ENCODE measurements at places on chromosomes 2 and 18. TPM values are rescaled to one million over a fixed set of nuclear protein-coding genes. Genes with fewer than 3 reads are reported as not detected.
A peak's percentile ranks its signal among the peaks of the same experiment; 100 is the strongest.

Gene PID1
- 5.6 TPM for polyA plus RNA-seq

Gene SULT1C4
- polyA plus RNA-seq, result 48.5 TPM

- no peak for DNase-seq
These were observed 198.6 kb upstream of the EPAS1 start for GRCh38 chr2:46098621-46099062.

DNA sequence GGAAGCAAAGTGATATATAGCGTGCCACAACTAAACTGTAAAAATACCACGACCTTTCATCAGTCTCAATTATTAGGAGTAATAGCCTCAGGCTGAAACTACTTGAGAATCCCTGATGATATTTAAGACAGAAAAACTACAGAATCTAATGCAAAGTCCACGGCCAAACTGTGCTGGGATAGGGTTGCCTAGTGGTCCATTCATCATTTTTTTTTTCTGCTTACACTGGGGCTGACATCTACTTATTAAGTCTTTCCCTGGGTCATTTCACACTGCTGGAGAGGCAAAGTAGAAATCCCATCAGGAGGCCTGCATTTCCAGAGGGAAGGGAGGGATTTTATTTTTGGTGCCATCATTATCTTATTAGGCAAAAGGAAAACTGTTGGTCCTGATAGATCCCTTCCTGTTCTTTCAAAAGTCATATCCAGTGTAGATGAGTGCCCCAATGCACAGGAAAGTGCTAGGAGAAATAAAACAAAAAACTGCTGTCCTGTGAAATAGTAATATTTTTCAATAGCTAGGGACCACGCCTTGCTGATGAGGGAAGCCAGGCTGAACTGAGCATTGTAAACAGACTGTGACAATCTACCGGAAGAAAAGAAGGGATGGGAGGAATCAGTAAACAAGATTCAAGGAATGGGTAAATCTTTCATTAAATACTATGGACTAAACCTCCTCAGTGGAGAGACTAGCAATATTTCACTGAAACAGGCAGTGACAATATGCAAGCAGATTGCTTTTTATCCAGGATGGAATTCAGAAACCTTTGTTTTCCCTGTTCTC, 644.3 kb downstream of the IRS1 start:
- DNase-seq, result no peak

DNA sequence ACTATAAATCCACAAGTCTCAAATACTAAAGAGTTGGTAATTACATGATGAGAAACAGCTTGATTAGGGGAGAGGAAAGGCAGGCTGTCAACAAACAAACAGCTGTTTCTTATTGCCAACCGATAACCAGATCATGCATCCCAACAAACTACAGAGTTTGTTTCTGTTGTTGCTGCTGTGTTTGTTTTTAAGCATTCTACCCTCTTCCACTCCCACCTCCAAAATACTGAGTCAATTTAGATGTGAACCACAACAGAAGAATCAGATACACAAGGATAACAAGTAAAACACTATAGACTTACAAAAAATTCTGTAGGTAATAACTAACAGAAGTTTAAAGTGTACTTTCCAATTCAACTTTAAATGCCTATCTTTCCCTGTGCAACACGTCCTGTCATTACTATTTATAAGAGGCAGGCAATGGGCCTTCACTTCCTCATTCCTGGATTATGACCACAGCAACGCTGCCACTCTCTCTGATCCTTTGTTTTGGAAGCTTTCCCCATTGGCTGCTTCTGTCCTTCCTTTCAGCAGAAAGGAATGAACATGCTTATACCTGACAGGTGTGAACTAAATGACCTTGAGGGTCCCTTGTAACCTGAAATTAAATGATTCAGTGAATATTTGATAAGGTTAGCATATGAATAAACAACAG, 152.0 kb downstream of the SRBD1 start:
- peak; percentile 48 for DNase-seq

Gene DSG1
- not detected for polyA plus RNA-seq

Data from renal cortex interstitium (tissue), 15 donors.